ENCODE measurements at places on chromosomes 2 and 18.

GRCh38 chr2:150644298-150645067 is 157.0 kb upstream of the RND3 start:
- no peak for DNase-seq

DNA sequence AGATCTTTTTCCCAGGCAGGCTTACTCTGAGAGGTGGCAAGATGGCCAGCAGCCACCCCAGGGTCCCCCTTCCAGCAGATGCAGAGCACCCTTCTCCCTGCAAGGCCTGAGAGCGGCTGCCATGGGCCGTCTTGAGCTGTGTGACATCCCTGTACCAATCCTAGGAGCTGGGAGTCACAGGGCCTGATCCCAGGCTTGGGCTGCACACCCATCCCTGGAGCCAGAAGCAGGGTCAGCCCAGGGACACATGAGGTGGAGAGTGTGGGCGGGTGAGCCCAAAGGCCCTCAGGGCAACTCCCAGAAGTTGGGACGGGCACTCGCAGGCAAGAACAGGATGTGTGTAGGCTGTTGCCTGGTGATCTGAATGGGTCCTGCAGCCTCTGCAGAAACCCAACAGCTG is 40.5 kb downstream of the CROCC2 start:
- DNase-seq = no peak

DNA sequence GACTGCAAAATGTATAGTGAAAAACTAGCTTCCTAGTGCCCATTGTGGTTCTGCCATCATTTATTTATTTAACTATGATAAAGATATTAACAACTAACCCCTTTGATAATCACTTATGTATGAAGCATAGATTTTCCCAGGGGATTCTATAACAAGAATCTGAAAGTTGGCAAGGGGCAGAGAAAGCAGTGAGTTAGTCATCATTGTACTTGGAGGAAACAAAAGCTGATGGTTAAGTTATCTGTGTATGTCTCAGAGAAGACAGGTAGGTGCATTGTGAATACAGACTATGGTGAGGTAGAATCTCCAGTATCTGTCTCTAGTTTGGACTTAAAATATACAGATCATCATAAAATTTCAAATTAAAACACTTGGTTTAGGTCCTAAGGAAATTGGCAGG is 2159.1 kb upstream of the CELF4 start:
- no peak for DNase-seq

- no peak for DNase-seq
Observed at GRCh38 chr2:38997781-38998180, 108.1 kb downstream of the ARHGEF33 start.

DNA sequence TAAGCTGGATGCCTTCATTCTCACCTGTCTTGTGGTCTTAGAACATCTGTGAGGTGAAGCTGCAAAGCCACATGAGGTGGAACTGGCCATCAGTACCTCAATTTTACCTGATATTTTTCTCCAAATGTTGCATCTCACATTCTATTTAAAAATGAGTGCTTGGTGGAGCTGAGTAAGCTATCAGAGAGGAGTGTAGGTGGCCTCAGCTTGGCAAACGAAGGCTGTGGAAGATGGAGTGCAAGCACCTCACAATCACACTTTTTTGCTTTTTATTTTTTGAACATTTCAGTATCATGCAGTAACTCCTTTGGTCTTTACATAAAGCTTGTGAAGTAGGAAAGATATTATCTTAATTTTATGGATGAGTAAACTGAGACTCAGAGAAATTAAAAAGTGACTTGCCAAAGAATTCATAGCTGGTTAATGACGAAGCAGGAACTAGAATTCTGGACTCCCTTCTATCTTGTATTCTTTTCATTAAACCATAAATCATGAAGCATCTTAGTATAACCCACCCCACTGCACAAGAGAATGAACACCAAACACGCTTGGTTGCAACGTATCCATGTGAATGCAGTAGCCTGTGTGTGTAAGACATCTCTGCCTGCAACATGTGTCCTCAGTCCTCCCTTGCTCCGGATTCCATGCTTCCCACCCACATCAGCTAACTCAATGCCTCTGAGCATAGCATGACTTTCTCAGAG is 27.2 kb downstream of the C2orf49 start:
- DNase-seq = no peak

DNA sequence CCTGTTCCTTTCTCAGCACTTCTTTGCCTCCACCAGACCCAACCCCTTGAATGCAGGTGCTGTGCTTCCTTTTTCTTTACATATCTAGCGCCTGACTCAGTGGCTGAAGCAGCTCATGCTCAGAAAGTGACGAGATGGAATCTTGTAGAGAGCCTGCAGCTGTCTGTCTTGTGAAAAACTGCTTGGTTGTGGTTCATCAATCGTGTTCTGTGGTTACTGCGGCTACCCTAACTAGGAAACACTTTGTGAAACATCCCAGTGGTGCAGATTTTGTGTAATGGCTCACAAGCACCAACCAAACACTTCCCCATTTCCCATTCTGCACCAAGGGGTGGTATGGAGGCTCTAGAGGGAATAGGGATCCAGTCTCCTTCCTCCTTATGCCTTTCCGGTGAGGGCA is 307.2 kb upstream of the MMADHC start:
- no peak for DNase-seq

- no peak for DNase-seq
Observed at GRCh38 chr2:206918263-206918662, 21.1 kb upstream of the CPO start.

GRCh38 chr2:192373221-192373620 is 178.5 kb upstream of the TMEFF2 start:
- no peak for DNase-seq

DNA sequence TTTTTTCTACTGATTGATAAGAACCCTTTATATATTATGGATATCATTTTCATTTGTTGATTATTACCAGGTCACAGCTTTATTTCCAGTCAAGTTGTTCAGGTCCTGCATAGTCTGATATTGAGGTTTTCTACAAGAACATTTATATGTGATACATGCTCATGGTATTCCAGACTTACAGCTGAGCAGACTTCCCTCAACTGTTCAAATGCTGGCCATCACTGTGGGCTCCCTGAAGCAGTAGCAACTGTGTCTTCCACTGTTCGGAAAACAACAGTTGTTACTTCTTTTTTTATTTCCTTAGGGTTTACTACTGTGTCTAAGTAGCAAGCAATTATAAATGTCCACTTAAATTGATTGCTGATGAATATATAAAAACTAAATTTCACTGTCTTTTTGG is 79.5 kb downstream of the DGKD start:
- no peak for DNase-seq
